AG10803 (cell line): ENCODE measurements at places on chromosomes 6 and 20.

DNA sequence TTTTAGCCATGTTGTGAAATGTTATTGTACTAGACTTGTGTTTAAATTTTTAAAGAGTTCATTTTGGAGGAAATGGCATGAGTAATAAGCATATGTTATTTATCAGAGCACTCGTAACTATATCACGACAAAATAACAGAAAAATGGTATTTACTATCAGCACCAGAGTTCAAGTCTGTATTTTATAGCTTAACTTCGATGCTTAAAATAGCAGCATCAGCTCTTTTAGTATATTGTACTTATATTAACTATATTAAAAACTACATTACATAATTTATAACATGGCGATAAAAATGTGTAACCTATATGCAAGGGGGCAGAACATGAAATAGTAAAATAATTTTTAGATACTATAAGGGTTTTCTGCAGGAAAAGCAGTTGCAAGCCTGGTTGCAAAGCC lies 52.9 kb downstream of the ABRACL start:
- DNase-seq = no peak

GRCh38 chr6:57207141-57207540 lies 15.0 kb downstream of the RAB23 start:
- DNase-seq = peak; percentile 46

DNA sequence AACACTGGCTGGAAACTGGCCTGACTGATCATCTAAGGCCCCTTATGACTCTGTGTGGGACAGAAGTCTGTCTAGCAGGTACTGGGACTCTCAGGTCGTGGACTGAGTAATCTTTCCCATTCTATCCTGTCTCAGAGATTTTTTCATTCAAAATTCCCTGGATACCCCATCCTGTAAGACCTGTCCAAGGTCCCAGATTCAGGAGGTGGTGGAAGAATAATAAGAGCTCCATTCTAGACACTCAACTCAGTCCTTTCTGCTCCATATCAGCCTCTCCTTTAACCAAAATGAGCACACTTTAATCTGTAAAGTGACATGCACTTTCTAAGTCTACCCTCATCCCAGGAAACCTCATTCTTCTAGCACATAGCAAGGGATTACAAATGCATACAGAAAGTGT lies 82.5 kb upstream of the MRPS10 start:
- DNase-seq = no peak

- no peak for DNase-seq
Measured at GRCh38 chr20:48287021-48287494, 501.8 kb upstream of the SULF2 start.

DNA sequence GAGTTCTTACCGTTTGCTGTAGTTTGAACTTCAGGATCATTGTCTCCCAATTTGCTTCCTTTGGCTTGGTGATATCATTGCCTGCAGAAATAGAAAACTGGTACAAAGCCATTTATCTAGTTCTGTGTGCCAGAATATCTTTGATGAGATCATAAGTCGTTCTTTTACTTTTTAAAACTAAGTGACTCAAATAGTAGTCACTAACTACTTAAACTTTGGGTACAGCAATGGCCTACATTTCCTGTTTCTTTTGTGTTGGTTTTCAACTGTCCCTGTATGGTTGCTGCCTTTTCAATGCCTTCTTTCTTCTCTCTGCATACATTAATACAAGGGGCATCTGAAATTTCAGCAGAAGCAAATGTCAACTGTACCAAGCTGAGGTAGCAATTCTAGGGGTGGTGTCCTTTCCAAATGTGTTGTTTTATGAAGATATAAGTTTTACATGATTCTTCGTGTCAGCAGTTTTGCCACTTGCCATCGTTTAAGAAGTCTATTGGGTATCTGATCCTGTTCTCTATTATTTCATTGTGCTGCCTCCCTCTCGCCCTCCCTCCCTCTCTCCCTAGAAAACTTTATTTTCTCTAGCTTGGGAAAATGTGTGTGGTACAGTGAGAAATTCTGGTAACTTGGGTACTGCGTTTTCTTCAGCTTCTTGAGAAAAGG lies 238.5 kb downstream of the FARS2 start:
- peak; percentile 40 for DNase-seq

DNA sequence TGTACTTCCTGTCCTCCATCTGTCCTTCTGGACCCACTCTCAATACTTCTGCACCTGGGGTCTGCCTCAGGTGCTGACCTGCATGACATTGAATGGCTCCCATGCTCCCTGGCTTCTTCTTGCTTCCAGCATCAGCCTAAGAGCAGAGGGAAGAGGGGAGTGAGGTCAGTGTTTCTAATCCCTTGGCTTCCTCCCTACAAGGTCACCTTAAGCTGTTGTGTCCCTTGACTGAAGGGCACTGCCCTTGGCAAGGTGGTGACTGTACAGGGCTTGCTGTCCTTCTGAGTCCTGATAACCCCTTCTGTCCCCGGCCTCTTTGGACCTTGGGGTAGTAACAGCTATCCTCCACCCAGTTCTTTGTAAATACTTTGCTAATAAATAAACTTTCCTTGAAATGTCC lies 9.6 kb downstream of the HLA-DMB start:
- DNase-seq = no peak

- no peak for DNase-seq
Measured at GRCh38 chr6:99589290-99589672, 17.4 kb upstream of the PRDM13 start.

DNA sequence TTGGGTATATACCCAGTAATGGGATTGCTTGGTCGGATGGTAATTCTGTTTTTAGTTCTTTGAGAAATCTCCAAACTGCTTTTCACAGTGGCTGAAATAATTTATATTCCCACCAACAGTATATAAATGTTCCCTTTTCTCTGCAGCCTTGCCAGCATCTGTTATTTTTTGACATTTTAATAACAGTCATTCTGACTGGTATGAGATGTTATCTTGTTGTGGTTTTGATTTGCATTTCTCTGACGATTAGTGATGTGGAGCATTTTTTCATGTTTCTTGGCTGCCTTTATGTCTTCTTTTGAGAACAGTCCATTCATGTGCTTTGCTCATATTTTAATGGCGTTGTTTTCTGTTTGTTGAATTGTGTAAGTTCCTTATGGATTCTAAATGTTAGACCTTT lies 641.6 kb downstream of the HACE1 start:
- no peak for DNase-seq

GRCh38 chr6:129429956-129430355 lies 280.0 kb downstream of the ARHGAP18 start:
- DNase-seq = peak; percentile 7

- DNase-seq = peak; percentile 2
Measured at GRCh38 chr6:215335-216034, 76.8 kb upstream of the DUSP22 start.

GRCh38 chr6:125485757-125486156 lies 184.0 kb upstream of the HDDC2 start:
- DNase-seq = no peak

DNA sequence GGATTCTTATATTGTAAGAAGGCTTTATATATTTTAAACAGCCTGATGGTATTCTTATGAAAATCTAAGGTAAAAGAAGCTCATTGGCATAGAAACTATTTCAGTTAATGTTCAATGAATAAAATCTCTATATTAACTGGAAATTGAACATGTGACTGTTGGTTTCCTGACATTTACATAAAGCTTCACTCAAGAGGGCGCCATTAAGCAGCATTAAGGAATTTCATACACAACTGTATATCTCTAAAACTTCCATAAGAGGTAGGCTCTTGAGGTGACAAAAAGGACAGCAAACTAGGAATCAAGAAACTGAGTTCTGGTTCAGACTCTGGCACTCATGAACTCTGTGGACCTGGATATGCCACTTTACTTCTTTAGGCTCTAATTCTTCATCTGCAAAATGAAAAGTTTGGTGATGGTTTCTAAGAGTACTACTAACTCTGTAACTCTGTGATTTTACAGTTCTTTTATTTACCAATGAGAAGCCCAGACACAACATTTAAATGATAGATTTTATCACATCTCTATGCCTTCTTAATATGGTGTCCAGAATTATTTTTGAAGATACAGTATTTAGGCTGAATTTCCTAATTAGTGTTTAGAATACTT lies 147.5 kb downstream of the FLRT3 start:
- peak; percentile 63 for DNase-seq
